NCI-H1694 (cell line): ENCODE measurements at places on chromosomes 3 and 15.

GRCh38 chr15:62832231-62832630, 210.3 kb upstream of the TPM1 start:
- DNase-seq: no peak

- no peak for DNase-seq
Observed at GRCh38 chr3:52145736-52146110, 8.5 kb downstream of the POC1A start.

DNA sequence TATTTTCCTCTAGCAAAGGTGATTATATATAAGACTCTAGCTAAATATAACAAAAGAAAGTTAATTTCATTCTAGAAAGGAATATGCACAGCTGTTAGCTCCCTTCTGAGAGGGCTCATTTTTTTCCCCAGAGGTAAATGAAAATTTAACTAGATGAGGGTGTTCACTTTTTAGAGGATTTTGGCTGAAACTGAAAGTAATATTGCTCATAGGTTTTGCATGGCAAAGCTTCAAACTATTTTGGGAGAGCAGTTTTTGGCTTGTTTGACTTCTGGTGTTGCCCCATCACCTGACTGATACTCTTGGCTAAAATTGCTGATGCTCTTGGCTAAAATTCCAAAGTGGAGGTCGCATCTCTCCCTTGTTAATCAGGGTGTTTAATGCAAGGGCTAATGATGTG, 311.9 kb downstream of the EDEM1 start:
- no peak for DNase-seq

GRCh38 chr3:177836671-177837070, 639.4 kb upstream of the TBL1XR1 start:
- no peak for DNase-seq

DNA sequence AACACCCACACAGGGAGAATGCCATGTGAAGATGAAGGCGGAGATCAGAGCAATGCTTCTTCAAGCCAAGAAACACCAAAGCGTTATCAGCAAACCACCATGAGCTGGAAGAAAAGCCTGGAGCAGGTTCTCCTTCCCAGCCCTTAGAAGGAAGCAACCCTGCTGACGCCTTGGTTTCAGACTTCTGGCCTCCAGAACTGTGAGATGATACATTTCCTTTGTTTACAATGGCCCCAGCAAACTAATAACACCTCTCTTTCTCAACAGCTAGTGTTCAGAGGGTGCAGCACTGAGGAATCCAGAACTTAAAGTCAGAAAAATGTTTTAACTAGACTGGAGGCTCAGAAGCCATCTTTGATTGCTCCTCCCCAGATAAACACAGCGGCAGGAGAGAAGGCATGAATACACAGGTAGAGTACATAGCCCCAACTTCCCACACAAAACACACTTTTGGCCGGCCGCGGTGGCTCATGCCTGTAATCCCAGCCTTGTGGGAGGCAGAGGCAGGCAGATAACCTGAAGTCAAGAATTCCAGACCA, 132.4 kb upstream of the LPP start:
- no peak for DNase-seq

- no peak for DNase-seq
Observed at GRCh38 chr3:26997226-26997625, 372.0 kb downstream of the NEK10 start.

DNA sequence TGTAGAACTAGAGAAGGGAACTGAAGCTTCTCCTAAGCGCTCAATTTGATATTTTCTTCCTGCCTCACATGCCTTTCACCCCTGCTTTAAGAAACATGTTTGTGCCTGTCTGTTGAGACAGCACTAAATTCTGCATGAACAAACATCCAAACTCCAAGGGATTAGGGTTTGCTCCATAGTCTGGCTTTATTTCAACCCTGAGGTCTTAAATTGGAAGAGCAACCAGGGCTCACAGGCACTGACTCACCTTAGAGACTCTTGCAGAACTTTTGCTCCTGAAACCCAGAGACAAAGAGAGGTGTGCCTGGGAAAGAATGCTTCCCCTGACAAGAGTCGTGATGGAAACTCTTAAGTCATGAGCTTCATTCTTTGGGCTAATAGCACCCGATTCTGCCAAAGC, 393.9 kb upstream of the MCTP2 start:
- no peak for DNase-seq

- DNase-seq: no peak
Observed at GRCh38 chr3:46097691-46098241, 70.5 kb upstream of the XCR1 start.

DNA sequence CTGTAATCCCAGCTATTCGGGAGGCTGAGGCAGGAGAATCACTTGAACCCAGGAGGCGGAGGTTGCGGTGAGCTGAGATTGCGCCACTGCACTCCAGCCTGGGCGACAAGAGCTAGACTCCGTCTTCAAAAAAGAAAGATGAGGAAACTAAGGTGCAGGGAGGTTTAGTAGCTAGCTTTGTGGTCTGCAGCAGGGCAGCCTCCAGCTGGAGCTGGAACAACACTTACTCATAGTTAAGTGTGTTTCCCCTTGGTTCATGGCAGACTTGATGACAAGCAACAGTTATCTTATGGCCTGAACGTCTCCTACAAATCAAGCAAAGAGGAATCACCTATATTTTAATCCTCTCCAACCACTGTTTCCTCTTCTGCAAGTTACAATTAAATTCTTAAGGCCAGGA, 12.6 kb downstream of the KAT2B start:
- DNase-seq: no peak

DNA sequence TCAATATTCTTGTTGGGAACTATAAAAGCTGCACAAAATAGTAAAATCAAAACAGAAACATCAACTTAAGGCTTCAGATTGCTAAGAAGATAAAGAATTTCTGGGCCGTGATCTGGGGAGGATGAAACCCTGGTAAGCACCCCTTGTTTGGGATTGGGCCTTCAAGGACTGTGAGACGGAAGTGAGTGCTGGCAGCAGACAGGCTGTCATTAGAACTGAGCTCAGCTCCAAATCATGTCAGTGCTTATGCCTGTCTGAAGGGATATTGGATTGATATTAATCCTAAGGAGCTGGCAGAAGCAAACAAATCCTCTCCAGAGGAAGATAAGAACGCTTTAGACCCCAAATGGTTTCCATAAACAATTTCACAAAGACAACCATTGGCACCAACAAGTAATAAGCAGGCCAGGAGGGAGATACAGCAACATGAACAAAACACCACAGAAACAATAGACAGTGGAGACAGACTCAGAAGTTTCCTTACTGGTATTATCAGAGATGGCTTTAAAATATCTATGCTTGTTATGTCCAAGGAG, 72.6 kb upstream of the CTXND1 start:
- DNase-seq: no peak

DNA sequence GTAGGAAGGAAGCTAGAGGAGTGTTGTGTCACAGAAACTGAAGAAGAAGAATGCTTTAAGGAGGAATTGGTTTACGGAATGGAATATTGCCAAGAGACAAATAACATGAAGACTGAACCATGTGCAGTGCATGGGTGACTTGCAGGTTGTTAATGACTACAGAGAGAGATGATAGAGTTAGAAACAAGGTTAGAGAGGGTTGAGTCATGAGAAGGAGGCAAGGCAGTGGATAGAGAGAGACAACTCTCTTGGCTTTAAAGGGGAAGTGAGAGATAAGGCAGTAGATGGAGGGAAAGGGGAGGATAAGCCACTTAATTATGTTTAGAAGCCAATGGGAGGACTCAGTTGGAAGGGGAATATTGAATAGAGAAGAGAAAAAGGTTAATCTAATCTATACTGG, 119.3 kb upstream of the CCNL1 start:
- no peak for DNase-seq

DNA sequence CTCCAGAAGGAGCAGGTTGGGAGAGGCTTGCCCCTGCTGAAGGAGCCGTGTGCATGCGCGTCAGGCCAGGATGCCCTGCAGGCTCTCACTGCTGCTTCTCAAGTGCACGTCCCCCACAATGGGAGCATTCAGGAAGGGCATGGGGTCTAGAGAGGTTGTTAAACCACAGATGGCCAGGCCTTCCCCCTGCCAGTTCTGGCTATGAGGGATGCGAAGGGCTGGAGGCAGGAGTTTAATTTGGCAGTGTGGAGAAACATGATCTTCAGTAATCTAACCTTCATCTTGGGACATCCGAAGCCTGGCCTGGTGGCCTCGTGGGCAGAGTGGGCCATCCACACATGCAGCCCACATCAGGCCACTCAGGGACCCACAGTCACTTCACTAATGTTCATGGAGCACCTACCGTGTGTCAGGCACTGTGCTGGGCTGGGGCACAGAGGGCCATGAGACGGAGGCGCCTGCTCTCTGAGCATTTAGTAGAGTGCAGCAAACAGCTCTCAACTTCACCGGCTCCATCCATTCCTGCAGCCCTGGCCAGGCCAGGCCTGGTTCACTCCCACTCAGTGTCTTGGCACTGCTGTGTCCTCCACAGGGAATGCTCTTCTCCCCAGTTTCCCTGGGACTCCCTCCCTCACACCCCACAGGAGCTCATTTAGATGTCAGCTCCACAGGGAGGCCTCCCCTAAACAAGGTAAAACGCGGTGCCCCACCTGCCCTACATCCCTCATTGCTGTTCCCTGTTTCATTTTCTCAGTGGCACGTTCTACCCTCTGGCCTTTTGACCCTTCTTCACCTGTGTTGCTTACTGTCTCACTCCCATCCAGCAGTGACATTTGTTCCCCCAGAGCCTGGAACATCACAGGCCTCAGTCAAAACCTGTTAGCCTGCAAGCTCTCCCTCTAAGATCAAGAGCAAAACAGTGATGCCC, 4.0 kb downstream of the CFAP100 start:
- no peak for DNase-seq

GRCh38 chr3:173711619-173712018, 314.1 kb downstream of the NLGN1 start:
- DNase-seq: no peak

- DNase-seq: no peak
Observed at GRCh38 chr15:85733416-85733815, 61.3 kb downstream of the KLHL25 start.

DNA sequence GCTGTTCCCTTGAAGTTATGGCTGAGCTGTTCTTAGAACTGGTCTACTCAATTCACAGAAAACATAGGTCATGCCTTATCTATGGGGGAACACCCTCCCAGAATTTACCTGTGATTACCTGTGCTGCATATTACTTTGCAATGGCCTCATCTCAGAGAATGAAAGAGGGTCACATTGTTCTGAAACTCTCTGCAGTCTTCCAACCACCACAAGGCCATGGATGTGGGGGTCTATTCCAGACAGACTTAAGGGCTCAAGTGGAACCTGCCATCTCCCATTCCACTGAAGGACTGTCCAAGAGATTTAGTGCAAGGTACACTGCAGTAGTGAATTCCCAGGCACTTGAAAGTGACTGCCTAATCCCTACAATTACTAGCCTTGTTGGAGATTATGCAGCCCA, 40.1 kb upstream of the RASA2 start:
- DNase-seq: no peak

GRCh38 chr3:188868803-188869202, 303.0 kb upstream of the TPRG1 start:
- DNase-seq: no peak

DNA sequence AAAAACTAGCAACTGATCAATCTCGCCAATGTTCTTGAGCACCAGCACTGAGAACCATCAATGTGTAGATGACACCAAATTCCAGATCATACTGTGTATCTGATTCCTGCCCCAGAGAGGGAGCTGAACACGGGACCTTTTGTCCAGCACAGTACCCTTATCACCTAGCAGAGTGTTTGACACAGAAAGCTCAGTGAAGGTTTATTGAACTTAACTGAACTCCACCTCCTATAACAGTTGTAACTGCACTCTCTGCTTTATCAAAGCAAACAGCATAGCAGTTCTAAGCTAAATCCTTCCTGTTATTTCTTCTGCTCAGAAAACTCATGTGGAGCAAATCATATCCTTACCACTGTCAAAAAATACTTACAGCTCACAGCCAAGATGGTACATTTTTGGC, 183.4 kb upstream of the SLCO3A1 start:
- DNase-seq: no peak

GRCh38 chr3:155517903-155518302, 224.4 kb upstream of the STRIT1 start:
- no peak for DNase-seq

DNA sequence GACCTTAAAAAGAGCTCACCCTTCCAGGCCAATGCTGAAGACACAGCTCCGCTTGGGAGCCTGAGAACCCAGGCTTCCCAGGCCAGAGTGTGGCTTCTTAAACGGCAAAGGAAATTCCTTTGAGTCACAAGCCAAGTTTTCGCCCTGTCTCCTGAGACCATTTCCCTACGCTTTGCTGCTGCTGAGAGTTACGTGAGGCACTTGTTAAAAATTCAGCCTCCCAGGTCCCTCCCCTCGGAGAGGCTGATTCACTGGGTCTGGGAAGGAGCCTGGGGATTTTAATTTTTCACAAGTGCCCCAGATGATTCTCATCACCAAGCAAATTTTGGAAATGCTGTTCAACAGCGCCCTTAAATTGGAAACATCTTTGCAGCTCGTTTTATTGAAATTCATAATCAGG, 25.5 kb downstream of the RLBP1 start:
- DNase-seq: no peak

DNA sequence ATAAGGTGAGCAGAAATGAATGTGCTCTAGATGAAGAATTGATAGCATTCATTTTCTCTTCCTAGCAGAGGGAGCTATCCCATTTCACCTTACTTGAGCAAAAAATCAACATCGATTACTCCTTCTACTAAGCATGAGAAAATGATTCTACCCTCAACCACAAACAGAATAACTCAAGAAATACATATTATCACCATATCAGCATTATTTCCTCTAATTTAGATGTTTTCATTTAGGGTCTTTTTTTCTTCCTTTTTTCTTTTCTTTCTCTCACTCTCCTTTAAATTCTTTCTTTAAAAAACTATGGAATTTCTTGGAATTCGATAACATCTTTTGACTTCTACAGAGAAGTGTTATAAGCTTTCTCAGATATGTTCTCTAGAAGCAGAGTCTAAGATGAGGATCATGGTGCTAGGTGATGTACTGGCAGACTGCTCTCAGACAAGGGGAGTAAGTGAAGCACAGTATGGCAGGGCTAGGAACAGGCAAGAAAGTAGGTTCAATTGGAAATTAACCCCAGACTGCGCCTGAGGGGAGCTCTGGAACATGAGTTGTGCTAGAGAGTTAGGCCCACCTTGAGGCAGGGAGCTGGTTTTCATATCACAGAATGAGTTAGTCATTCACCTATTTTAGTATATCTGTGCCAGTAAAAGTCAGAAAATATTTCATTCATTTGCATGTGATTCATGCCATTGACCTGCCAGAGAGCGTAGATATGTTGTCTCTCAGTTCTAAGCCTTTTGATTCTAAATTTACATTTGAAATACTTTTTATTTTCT, 279.2 kb upstream of the KCNH8 start:
- DNase-seq: no peak

DNA sequence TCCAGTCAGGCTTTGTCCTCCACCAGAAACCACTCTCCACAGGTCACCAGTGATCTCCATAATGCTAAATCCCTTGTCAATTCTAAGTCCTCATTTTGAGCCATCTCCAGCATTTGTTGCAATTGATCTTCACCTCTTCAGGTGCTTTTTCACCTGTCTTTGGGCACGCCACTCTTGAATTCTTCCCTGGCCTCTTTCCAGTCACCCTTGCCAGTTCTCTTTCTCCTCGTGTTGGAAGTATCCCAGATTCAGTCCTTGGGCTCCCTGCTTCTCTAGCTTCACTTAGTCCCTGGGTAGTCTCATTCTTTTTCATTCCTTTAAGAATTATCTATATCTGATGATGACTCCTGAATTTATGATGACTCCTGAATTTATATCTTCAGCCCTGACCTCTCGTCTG, 37.5 kb downstream of the MAPK6 start:
- DNase-seq: no peak

- DNase-seq: no peak
Observed at GRCh38 chr3:179236669-179237301, 14.1 kb downstream of the KCNMB3 start.
